ENCODE measurements at places on chromosomes 6 and 20.

DNA sequence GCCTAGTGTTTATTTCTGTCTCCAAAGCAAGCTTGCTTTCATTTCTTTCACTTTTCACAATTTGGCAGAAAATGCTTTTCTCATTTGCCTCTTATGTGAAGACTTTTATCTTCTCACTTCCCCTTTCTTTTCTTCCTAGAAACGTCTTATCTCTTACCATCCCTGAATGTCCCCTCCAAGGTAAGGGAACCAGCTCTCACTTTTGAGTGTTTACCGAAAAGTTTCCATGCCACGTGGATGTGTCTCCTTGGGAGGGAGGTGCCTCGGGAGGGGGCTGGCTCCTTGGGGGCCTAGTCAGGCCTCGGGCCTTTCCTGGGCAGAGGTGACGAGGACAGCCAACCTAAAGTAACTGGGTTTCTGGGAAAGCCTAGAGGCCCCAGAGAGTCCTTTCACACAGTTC, 127.4 kb downstream of the CD24 start:
- no peak for DNase-seq

- no peak for DNase-seq
These were observed 33.4 kb upstream of the IL17A start for GRCh38 chr6:52152711-52153160.

GRCh38 chr6:30917487-30917886, 3.4 kb downstream of the VARS2 start:
- DNase-seq = no peak

DNA sequence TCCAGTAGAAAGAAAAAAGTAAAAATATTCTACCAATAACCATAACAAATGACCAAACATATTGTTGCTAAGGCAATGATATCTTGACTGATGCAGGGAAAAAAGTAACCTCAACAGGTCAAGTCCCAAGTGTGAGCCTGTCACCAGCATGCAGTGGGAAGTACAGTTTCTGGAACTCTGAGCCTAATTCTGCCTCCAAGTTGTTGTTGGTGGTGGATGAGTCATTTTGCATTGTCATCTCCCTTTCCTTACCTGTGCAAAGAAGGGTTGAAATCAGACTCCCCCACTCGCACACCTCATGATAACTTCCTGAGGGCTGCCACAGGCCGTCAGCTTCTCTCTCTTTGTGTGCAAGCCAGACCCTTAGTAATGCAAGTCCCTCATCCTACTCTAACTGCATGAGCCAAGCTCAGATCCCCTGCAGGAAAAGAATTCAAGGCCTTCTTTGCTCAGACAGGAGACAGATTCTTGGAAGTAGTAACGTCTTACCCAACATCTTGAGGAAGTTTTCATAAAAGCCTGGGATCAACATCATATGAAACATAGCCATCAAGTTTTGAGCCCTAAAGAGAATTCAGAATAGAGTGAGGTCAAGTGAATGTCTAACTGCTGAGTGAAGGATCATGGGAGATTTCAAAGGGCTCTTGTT, 207.6 kb upstream of the FOXA2 start:
- DNase-seq = no peak

GRCh38 chr6:134173366-134173725, 120.9 kb upstream of the SLC2A12 start:
- no peak for DNase-seq

DNA sequence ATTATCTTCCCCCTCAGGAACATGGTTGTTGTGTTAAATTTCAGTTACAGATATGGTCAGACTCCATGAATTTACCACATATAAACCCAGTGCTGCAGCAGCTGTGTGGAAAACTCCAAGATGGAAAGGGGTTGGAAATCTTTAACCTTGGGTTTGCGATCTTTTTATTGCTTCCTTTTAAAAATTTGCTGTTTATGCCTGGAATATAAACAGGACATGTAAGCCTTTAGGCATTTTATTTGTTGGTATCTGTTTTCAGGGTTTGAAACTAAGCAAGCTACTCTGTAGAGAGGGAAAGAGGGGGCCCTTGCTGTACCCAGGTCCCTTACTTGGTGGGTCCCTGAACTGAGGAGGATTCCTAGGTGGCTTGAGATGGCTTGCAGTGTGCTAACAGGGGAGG, 778 bp downstream of the PKIG start:
- no peak for DNase-seq

DNA sequence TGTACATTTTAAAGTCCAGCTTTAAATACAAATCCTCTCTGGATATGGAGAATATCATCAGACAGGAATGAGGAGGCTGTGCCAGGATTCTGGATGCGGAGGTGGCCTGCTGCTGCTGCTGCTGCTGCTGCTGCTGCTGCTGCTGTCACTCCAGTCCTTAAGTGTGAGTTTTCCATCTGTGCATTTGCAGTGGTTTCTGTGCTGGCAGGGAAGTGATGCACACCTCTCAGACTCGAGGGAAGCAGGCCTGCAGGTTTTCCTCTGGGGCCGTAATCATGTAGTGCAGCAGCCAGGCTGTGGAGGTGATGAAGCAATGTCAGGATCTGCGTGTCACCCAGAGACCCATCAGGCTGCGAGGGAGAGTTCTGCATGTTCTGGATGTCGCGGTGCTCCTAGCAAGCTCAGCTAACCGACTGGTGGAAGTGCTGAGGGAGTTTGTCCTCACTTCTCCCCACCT, 32.0 kb downstream of the CFAP61 start:
- DNase-seq = no peak

- DNase-seq = peak; percentile 66
These were observed 291.8 kb downstream of the BMP7 start for GRCh38 chr20:56974499-56975250.

DNA sequence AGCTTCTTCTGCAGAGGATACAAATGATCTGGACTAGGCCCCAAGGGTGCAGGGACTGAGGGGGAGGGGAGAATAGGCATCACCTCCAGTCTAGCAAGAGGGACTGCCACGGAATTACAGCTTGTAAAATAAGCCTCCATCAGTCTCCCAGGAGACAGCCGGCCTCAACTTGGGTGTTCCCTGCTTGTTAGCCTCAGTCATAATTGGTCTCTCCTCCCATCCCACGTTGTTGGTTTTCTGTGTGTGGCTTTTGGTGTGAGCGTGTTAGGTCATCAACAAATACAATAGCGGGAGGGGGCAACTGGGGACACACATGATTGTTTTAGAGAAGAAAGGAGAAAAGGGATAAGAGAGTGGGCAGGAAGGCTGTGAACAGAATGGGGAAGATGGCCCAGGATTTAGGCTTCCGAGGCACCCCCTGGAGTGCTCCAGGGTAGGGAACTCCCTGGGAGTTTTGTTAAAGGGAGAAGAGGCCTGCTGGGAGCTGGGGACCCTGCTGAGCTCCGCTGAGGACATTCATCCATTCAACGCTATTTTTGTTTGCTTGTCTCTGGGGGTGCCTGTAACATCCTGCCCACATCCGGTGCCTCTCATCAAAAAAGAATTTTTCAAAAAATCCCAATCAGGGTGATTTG, 9.2 kb downstream of the FOXA2 start:
- DNase-seq = no peak

DNA sequence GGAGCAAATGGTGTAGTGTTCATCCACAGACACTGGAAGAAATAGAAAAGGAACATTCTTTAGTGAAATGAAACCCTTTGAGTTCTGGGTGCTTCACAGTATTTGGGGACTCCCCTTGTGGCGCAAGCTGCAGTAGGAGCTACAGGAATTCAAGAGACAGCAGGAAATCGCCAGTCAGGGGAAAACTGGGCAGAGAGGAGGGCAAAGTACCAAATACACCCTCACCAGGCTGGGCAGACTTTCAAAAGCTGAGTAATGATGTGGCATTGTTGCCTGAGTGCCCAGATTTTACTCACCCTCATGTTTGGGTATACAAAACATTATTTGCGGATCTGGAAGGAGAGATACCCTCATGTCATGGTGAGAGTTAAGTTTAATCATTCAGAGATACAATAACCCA, 97.9 kb downstream of the SOD2 start:
- no peak for DNase-seq

DNA sequence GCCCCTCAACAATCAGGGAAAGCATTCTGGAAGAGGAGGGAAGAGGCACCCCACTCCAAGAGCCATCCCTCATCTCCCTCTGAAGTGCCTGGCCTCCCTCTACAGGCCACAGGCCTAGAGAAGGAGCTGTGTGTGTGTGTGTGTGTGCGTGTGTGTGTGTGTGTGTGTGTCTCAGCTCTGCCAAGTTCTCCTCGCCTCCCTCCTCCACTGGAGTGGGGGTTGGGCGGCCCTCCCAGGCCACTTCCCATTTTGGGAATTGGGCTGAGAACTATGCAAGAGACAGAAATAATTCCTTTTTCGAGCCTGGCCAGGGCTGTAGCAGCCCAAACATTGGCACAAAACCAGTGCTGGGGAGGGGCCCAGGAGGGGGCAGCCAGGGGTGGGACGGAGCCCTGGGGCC, 35.7 kb downstream of the KCNB1 start:
- no peak for DNase-seq

DNA sequence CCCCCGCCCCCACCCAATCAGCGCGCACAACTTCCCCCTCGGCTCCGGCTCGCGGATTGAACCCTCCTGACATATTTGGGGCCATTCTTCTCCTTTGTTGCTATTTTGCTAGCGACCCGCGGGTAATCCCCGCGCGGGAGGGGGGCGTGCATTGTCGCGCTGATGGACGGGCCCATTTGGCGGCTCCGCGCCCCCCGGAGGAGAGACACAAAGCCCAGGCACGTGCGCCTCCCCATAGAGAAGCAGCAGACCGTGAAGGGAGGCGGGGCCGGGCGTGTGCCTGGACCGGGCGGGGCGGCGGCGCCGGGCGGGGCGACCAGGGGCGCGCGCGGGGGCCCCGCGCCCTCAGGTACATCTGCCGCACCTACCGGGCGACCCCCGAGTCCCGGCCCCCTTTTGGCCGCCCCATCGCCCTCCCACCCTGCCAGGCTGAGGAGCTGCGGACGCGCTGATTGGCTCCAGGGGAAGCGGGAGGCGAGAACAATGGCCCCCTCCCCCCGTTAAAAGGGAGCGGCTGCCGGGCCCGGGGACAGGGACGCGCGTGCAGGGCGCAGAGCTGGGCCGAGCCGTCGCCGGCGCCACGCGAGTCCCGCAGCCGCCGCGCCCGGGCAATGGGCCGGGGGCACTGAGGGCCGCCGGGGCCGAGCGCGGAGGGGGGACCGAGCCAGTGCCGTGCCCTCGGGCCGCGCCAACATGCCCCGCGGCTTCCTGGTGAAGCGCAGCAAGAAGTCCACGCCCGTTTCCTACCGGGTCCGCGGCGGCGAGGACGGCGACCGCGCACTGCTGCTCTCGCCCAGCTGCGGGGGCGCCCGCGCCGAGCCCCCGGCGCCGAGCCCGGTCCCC, at the start of gene INSM1:
Gene INSM1, plus strand, starts transcription at position 530 of the 843 bp plus-strand sequence. Its CDS starts 164 bp downstream, at position 694.
- no peak for DNase-seq

- DNase-seq = no peak
These were observed 216.1 kb downstream of the GMDS start for GRCh38 chr6:2029130-2029794.

DNA sequence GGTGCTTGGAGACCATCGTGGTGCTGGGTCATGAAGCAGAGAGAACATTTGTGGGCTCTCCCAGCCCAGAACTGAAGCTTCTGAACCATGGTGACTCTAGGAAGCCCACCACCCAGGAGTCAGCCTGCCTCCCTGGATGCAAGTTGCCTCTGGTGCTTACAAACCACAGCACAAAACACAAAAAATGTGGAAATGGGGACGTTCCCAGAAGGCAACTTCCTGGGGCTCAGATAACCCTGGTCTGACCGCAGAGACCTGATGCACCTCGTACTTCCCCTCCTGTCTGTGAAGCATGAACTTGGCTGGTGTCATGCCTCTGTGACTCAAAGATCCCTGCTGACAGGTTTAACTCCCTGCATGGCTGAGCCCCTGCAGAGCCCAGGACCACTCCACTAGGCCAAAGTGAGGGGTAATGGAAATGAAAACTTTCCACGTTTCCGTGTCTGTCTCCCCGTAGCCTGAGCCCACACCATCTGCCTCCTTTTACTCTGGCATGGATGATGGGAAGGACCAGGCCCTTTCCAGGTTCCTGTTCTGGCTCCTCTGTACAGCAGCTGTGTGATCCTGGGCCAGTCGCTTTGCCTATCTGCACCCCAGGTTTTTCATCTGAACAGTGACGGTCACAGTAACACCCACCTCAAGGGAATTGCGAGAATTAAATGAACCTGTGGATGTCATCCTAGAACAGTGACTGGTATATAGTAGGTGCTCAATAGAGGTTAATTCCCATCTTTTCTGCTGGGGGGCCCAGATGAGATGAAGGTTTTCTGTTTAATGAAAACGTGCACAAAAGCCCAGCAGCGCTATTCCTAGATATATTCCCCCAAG, 57.7 kb downstream of the PPP1R16B start:
- no peak for DNase-seq

GRCh38 chr6:75103431-75103830, 102.4 kb downstream of the COL12A1 start:
- DNase-seq = no peak
